ENCODE measurements at places on chromosomes 5 and 9. TPM values are rescaled to one million over a fixed set of nuclear protein-coding genes. Genes with fewer than 3 reads are reported as not detected.
A peak's percentile ranks its signal among the peaks of the same experiment; 100 is the strongest.

- no peak for DNase-seq
- H3K4me3 ChIP-seq: no peak overlapping the region
- H3K36me3 ChIP-seq: no peaks in the 10 kb centered on the region
- H3K27ac ChIP-seq: no peak overlapping the region
- H3K27me3 ChIP-seq: no peaks in the 10 kb centered on the region
Observed at GRCh38 chr9:131024978-131025868, 16.2 kb downstream of the LAMC3 start.

- peak overlapping the region; percentile 63 for H3K4me3 ChIP-seq
- peak overlapping the region; percentile 80 for H3K27ac ChIP-seq
- no peaks in the 10 kb centered on the region for H3K36me3 ChIP-seq
- peak; percentile 40 for DNase-seq
- no peaks in the 10 kb centered on the region for H3K27me3 ChIP-seq
Observed at GRCh38 chr9:135075234-135076142, 12.0 kb upstream of the OLFM1 start.

DNA sequence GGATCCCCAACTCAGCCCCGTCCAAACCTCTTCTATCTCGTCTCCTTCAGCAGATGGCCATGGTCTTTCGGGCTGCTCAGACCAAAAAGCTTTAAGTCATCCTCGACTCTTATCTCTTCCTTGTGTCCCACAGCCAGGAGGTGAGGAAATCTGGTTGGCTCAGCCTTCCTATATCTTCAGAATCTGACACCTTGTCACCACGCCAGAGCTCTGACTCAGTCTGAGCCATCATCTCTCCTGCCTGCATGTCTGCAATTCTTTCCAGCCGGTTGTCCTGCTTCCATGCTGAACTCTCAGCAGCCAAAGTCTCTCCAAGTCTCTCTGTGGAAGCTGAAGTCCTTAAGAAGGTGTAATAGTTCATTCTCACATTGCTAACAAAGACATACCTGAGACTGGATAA, 419.3 kb upstream of the ADAMTS16 start:
- no peaks in the 10 kb centered on the region for H3K27me3 ChIP-seq
- no peaks in the 10 kb centered on the region for H3K4me1 ChIP-seq
- no peak overlapping the region for H3K27ac ChIP-seq
- DNase-seq: no peak
- H3K4me3 ChIP-seq: no peak overlapping the region

- no peak overlapping the region for H3K4me3 ChIP-seq
- H3K36me3 ChIP-seq: no peaks in the 10 kb centered on the region
- no peaks in the 10 kb centered on the region for H3K27me3 ChIP-seq
Observed at GRCh38 chr5:141613344-141613743, 5.5 kb downstream of the DIAPH1 start.

TMOD1 gene
- total RNA-seq: 33.5 TPM

DNA sequence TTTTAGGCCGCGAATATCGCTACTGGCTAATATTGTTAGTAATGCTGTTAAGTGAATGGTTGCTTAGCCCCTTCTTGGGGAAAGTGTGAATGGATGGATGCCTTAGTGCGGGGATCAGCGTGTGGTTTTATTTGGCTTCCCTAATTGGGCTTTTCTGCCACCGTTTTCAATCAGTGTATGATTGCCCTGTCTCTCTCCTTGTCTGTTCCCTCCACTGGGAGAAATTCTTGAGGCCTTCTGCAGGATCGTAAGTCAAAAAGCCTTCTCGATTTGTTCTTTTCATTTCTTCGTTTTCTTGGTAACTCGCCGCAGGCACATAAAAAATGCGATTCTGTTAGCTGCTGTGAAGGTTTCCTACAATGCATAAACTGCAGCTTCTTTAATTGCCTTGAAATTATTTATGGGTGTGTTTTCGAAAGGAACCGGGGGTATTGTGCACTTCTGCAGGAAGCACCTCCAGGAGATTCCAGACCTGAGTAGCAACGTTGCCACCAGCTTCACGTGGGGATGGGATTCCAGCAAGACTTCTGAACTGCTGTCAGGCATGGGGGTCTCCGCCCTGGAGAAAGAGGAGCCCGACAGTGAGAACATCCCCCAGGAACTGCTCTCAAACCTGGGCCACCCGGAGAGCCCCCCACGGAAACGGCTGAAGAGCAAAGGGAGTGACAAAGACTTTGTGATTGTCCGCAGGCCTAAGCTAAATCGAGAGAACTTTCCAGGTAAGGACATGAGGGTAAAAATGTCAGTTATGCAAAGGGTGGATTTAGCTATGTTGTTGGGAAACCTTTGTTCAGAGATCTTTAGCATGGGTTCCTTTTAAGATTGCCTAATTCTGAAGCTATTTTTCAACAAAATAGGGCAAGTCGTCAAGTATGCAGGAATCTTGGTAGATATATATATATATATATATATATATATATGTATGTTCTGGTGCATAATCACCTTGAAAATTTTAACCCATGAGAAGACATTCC, 700 bp downstream of the SKP2 start:
- no peaks in the 10 kb centered on the region for H3K27me3 ChIP-seq
- no peak for DNase-seq
- peak overlapping the region; percentile 62 for H3K4me3 ChIP-seq
- no peaks in the 10 kb centered on the region for H3K36me3 ChIP-seq

TMEM171 gene
- not detected for total RNA-seq

- no peaks in the 10 kb centered on the region for H3K36me3 ChIP-seq
- H3K4me3 ChIP-seq: peak overlapping the region; percentile 20
- H3K27me3 ChIP-seq: no peaks in the 10 kb centered on the region
- no peak for DNase-seq
- no peak overlapping the region for H3K27ac ChIP-seq
Observed at GRCh38 chr5:41509399-41510175, 814 bp downstream of the PLCXD3 start.

RCL1 gene
- 54.8 TPM for total RNA-seq

DNA sequence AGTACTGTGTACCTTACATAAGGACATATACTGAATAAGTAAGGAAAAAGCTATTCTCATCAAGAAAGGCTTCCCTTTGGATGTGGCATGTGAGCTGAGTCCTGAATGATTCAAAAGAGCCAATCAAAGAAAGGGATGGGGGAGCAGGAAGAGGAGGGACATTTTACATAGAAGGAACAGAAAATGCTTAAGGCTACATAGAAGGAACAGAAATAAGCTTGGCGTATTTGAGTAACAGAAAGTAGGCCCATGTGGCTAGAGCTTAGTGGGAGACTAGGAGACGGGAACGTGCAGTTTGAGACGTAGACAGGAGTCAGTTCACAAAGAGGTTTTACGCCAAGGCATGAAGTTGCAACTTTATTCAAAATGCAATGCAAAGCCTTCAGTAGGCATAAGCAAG, 126.3 kb downstream of the CEMIP2 start:
- H3K27ac ChIP-seq: peak overlapping the region; percentile 52
- DNase-seq: no peak
- no peaks in the 10 kb centered on the region for H3K4me1 ChIP-seq
- H3K36me3 ChIP-seq: no peaks in the 10 kb centered on the region
- H3K27me3 ChIP-seq: no peaks in the 10 kb centered on the region

PPIC gene
- 21.0 TPM for total RNA-seq

DNA sequence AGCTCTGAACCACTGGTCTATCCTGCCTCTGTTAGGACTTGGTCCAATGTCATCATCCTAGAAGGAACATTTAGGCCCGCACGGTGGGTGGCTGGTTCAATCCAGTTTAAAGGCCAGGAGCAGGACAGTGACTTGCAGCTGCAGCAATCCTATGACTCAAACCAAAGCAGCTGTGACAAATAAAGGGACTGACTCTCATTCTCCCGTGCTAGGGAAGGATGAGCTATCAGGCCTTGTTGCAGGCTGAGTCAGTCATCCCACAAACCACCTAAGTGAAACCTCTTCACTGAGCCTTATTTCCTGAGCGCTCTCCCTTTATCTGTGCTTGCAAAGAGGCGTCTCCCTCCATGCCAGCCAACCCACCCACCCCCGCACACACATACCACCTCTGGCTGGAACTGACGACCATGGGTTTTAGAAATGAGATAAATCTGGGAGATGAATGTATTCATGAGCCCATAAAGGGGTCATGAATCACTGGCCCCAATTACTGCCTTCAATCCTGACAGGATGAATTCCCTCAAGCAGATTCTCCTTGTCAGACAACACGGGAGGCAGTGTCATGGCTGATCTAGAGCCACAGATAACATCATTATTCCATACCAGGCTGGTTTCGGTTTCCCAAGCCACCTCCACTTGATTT, 93.4 kb downstream of the KCNIP1 start:
- no peaks in the 10 kb centered on the region for H3K27me3 ChIP-seq
- H3K27ac ChIP-seq: no peak overlapping the region
- peaks cover 14% of the 10 kb centered on the region for H3K4me1 ChIP-seq
- H3K4me3 ChIP-seq: no peak overlapping the region

DNA sequence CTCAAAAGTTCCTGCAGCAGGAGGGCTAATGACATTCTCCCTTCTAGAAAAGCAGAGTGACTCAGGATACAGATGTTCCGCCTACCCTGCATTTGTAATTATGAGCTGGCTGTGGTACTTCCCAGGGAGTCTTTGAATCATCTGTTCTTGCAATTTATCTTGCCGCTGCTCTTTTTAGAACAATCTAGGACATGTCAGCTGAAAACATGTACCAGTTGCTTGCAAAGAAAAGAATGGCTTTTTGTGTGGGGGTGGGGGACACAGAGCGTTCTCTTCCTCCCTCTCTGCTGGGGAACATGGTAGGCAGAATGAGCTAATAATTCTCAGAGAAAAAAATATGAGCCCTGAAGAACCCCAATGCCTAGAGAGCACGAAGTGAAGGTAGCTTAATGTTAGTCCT, 51.7 kb upstream of the TUT7 start:
- DNase-seq: no peak
- peaks cover 19% of the 10 kb centered on the region for H3K4me1 ChIP-seq
- H3K27ac ChIP-seq: no peak overlapping the region
- no peak overlapping the region for H3K4me3 ChIP-seq
- no peaks in the 10 kb centered on the region for H3K27me3 ChIP-seq
- no peaks in the 10 kb centered on the region for H3K36me3 ChIP-seq

- H3K36me3 ChIP-seq: no peaks in the 10 kb centered on the region
- no peak overlapping the region for H3K27ac ChIP-seq
- no peak for DNase-seq
Observed at GRCh38 chr5:5787373-5787772, 364.9 kb downstream of the ICE1 start.

DNA sequence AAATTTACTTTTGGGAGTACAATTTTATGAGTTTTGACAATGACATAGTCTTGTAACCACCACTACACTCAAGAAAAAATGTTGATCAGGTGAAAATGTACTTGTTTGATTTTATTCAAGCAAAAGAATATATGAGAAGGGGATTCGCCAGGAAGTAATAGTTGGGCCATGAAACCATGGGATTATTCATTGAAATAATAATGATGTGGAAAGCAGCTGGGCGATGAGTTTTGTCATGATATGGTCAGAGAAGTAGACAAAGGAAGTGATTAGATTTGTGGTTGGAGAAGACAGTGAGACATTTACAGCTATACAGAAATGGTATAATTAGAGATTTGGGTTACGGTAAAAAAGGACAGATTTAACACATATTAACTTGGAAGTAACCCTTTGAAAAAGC, 11.2 kb downstream of the HMGCR start:
- H3K27me3 ChIP-seq: no peaks in the 10 kb centered on the region
- peaks cover 25% of the 10 kb centered on the region for H3K36me3 ChIP-seq
- no peak overlapping the region for H3K27ac ChIP-seq
- DNase-seq: no peak

- no peak overlapping the region for H3K27ac ChIP-seq
- H3K4me3 ChIP-seq: no peak overlapping the region
- DNase-seq: no peak
- H3K4me1 ChIP-seq: peaks cover 61% of the 10 kb centered on the region
- H3K36me3 ChIP-seq: peaks cover 28% of the 10 kb centered on the region
Observed at GRCh38 chr9:83972286-83972685, 7.7 kb downstream of the HNRNPK start.

CAMK2A gene
- total RNA-seq: 1.0 TPM
